ENCODE measurements at places on chromosomes 1 and 21.

- no peak for DNase-seq
These were observed 35.2 kb upstream of the SERBP1 start for GRCh38 chr1:67465375-67465774.

GRCh38 chr1:19563324-19564097, 78.2 kb upstream of the CAPZB start:
- DNase-seq, result peak; percentile 86

DNA sequence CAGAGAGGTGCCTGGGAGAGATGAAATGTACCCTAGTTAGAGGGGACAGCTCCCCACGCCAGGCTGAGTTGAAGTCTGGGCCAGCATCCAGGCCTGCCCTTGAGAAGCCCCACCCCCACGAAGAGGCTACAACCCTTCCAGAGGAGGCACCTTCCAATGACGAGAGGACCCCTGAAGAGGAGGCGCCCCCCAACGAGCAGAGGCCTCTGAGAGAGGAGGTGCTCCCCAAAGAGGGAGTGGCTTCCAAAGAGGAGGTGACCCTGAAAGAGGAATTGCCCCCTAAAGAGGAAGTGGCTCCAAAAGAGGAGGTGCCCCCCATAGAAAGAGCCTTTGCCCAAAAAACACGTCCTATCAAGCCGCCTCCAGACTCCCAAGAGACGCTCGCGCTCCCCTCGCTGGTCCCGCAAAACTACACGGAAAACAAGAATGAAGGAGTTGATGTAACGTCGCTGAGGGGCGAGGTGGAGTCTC, 3.1 kb downstream of the EVA1B start:
- no peak for DNase-seq

DNA sequence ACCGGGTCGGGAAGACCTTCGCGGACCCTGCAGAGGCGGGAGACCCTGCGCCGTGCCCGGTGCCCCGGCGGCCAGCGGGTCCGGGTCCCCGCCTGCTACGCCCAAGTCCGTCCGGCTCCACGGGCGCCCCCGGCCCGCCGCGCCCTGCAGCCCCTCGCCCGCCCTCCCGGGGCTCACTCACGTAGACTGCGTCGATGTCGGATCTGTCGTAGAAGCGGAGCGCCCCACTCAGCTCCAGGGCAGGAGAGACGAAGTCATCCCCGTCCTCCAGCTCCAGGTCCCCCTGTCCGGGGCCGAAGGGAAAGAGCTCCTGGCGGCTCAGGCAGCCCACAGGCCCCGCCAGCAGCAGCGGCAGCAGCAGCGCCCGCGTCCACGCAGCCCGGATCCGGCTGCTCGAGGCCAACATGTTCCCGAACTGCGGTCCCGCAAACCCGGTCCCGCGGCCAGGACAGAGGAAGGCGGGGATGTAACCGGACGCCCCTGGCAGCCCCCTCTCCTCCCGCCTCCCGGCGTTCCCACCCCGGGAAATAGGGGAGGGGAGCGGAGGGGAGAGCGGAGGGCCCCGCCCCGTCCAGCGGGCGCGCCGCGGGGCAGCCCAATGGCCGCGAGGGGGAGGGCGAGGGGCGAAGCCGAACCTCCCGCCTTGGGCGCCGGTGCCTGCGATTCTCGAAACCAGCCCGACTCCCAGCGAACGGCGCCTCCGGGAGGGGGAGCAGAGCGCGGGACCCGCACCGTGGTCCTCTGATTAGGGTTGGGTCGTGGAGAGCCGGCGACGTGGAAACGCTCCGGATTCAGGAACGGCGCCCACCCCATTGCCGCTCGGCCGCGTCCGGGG, at the start of gene NID1:
TSS of gene NID1 (minus strand) at position 417 of the 835 bp plus-strand sequence. CDS start at position 406, 11 bp downstream.
- DNase-seq, result peak; percentile 94

DNA sequence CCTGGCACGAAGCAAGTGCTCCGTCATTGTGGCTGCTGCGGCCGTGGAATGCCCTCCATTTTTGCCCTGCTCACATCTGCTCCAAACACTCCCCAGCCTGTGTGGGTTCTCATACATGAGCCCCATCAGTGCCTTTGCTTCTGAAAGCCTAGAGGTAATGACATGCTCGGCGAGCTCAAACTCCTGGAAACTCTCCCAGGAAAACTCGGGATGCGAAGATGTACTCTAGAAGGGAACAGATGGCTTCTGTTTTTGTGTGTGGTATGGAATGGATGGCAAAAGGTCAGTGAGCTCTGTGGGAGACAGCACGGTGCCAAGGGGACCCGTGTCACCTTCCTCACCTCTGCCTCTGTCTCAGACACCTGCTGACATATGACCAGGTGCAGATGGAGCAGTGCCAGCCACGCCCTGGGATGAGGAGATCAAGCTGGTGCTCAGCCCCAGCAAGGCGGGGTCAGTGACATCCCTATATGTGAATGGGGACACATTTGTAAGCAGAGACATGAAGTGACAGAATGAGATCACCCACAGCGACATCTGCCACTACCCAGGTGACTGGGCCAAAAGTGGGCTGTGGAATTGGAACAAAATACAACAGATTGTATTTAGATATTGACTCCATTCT, 84.1 kb upstream of the COX20 start:
- no peak for DNase-seq

DNA sequence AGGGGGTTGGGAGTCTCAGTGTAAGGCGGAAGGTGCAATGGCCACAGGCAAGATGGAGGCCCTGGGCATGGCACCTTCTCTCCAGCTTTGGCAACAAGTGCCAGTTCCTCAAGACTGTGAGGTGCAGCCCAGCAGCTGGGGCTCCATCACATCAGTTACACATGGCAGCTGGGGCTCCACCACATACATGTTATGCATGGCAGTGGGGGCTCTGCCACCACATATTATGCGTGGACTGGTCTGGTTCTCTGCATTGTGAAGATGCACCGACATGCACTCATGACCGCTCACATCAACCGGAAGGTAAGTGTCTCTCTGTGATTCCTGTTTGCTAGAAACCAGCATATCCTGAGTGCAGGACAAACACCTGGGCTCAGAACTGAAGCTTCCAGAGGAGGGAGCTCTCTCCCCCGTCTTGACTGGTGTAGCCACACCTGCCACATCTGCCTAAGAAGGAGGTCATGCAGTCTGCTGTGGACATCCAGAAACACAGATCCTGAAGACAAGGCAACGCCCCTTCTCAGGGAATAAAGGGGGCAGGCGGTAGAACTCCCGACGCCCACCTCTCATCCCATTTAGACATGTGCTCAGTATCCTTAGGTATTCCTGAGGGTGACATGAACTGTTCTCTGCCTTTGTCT, 104.1 kb upstream of the TMPRSS2 start:
- DNase-seq, result no peak

GRCh38 chr1:182869241-182869666, 30.1 kb downstream of the DHX9 start:
- no peak for DNase-seq

All from left forelimb (tissue), 1 donor.